ENCODE measurements at places on chromosomes 7 and 10. TPM values are rescaled to one million over a fixed set of nuclear protein-coding genes. Genes with fewer than 3 reads are reported as not detected.

MYO3A gene
- not detected for polyA plus RNA-seq

DNA sequence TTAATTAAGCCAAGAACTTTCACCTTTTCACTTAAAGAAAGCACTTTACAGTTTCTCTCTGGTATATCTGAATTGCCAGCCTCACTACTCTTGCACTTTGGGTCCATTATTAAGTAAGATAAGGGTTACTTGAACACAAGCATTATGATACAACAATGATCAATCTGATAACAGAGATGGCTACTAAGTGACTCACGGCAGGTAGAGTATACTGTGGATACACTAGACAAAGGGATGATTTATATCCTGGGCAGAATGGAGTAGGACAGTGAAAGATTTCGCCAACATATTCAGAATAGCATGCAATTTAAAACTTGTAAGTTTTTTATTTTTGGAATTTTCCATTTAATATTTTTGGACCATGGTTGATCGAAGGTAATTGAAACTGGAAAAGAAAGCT is 34.3 kb upstream of the ITGB8 start:
- no peak for DNase-seq

DNA sequence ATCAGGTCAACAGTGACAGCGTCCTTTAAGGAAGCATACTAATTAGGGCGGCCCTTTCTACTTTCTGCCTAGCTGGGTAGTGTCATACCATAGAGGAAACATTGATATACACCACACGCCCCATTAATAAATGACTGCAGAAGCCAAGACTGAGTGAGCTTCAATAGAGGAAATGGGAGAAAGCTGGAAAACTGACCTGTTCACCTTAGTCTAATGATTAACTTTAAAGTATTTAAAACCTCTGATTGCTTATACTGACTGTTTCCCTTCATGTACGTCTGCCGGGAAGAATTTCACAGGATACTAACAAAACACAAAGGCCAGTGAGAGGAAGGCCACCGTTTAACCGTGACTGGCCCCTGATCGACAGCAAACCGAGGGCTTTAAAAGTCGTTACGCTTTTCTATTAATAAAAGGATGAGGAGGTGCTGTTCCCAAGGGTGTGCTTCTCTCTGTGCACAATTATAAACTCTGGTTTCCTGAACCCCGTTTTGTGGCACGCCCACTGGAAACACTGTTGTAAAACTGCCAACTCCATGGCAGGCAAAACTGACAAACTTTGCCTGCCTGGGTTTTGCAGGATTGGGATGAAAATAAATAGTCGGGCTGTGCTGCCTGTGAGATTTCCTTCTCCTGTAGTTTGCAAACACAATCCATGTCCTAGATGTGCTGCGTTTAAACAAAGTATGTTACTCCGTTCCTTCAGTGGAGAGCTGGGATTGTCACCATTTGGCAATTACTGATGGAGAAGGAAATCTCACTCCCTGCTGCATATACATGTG is 137.6 kb downstream of the NRP1 start:
- peak; percentile 50 for DNase-seq

DNA sequence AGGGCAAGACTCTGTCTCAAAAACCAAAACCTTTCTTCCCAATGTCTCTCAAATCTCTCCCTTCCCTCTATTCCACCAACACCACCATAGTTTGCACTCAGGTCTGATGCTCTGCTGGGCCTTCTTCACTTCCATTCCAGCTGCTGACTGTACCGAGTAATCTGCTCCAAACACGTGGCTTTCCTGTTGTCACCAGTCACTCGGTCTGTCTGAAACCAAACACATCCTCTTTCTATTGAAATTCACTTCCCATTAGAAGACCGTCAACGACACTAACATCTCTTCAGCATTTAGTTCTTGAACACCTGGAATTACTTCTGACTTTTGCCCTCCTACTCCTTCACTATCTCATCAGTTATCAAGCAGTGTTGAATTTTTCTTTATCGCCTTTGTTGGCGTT is 4.7 kb upstream of the NRF1 start:
- DNase-seq = no peak
